ENCODE measurements at places on chromosomes 16 and 17.

GRCh38 chr17:19386051-19386929 lies 700 bp downstream of the MFAP4 start:
- DNase-seq, result no peak

DNA sequence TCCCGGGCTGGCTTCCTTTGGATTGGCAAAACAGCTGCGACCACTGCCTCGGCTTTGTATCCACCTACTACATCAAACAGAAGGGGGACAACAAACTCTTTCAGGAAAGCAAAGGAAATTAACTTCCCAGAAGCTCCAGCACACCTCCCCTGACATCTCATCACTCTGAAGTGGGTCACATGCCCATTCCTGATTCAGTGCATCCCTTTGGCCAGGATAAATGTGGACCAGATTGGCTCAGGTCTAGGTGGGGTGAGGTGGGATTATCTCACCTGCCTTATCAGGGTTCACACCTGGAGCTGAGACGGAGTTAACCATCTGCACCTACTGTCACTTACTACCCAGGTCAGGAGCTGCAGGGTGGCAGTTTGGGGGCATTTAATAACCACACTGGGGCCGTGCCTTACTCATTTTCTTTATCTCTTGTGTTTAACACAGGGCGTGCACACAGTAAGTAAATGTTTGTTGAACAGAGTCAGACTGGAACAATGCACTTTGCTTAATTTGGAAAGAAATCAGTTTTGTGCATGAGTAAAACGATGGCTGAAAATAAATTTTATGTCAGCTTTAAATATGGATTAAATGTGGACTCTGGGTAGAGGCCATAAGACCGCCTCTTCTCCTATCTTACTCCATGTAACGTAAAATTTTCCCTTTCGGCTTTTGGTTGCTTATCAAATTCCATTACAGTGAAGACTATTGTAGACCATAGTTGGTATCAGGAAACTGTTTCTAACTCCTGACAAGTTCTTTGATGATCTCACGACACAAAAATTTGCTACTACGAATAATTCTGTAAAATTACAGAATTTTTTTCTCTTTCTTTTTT lies 36.0 kb downstream of the IQCK start:
- no peak for DNase-seq

DNA sequence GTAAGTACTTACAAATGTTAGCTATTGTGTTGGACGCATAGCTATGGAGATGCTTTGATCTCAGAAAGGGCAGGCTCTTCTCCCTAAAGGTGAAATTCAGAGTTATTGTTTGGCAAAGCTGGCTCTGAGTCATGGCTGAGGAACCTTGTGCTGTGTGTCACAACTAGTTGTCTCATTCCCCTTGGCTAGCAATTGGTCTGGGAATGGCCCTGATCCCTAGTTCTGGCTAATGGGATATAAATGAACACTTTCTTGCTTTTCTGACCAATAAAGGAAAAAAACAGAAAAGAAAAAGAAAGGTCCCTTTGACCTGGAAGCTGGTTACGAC lies 210.6 kb downstream of the MAP2K4 start:
- DNase-seq, result no peak

- DNase-seq, result no peak
Measured at GRCh38 chr17:49063652-49064051, 66.5 kb downstream of the IGF2BP1 start.

DNA sequence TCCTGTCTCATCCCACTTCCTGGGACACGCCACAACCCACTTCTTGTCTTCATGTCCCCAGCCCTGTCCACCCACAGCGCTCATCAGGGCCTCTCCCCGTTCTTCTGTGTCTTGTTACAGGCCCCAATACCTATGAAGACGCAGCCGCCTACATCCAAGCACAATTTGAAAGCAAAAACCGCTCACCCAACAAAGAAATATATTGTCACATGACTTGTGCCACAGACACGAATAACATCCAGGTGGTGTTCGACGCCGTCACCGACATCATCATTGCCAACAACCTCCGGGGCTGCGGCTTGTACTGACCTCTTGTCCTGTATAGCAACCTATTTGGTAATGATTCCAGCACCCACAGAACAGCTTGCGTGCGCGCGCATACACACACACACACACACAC lies 70.6 kb downstream of the AMFR start:
- DNase-seq, result no peak

DNA sequence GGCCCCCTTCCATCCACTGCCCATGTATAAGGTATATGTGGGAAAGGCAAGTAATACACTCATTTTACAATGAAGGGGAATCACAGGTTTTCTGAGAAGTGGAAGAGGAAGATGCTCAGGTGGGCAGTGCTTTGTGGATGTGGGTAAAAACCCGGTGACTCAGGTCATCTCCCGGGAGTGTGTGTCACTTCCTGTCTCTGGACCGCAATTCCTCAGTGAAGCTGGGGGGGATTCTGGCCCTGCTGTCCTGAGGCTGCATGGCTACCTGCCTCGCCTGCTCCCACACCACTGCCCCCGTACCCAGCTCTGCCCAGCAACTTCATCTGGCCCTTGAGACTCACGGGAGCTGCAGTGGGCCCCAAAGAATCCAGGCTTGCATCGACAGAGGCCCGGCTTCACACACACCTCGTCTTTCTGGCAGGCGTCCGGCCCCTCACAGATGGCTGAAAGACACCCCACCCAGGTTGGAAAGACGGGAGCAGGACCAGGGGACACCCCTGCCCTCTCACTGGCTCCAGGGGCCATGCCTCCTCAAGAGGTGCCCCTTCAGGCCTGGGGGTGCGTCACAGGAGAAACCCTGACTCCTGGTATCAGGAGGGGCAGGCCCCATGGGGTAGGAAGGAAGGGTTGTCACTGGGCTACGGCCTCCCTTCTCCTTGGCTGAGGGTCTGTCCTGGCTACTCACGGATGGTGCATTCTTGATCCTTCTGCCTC lies 882 bp downstream of the SCARF1 start:
- DNase-seq, result peak; percentile 46

DNA sequence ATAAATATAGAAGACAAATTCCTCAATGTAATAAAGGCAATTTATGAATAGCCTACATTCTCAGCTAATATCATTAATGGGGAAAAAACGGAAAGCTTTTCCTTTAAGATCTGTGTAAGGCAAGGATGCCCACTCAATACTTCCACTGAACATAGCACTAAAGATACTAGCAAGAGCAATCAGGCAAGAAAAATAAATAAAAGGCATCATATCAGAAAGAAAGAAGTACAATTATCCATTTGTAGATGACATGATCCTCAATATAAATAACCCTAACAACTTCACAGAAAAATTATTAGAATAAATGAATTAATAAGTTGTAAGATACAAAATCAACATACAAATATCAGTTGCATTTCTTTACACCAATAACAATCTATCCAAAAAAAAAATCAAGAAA lies 37.1 kb downstream of the C16orf87 start:
- DNase-seq, result no peak

DNA sequence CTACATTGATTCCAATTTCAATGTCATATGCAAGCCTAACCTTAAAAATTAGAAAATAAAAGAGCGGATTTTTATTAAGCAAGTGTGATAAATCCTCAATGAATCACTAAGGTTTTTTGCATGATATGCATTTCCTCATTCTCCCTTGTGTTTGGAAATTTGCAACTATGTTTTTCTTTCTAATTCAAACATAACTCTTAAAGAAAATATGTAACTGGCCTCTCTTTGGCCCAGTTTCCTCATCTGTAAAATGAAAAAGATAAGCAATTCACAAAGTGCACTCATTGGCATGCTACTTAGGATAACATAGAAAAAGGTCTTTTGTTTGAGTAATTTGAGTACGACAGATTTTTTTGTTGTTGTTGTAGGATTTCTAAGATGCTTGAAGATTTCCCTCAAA lies 295.5 kb downstream of the CDH11 start:
- DNase-seq, result no peak

- DNase-seq, result peak; percentile 12
Measured at GRCh38 chr17:43578699-43579565, 32.8 kb upstream of the ETV4 start.

GRCh38 chr17:74954665-74955421 lies 17.7 kb downstream of the HID1 start:
- DNase-seq, result no peak

DNA sequence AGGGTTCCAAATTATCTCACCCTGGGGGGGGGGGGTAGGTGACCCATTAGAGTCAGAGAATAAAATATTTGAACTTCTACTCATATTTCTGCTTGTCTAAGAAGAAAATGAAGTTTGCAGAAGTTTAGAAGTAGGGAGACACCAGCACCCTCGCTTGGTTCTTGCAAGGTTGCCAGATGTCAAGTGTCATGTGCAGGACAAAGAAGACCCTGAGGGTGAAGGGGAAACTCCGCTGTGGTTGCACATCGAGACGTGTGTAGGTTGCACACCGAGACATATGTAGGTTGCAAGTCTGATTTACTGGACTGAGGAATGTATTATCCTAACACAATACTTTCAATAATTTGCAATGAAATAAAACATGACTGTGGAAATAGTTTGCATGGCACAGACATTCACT lies 42.4 kb upstream of the IRF8 start:
- DNase-seq, result no peak

DNA sequence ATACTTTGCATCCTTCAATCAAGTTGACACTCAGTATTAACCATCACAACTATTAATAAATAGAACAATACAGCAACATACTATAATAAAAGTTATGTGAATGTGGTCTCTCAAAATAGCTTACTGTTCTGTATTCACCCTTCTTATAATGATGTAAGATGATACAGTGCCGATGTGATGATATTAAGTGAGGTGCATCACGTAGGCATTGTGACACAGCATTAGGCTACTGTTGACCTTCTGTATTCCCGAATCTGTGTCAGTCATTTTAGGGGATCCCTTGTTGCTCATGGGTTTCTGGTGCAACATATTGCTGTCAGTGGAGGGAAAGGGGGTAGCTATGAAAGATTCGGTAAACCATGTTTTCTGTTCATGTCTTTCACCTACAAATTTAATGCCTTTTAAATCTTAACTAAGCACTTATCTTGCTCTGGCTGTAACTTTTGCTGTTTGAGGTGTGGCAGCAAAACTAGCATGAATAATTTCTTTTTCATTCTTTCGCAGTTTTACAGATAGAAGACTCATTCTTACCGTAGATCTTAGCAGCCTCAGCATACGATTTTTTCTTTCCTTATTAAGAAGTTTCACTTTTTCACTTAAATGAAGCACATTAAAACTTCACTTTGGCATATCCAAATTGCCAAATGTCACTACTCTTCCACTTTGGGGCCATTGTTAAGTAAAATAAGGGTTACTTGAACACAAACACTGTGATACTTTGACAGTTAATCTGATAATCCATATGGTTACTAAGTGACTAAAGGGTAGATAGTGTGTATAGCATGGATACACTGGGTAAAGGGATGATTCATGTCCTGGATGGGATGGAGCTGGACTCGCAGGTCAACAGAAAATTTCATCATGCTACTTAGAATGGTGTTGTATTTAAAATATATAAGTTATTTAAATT lies 29.6 kb downstream of the NFAT5 start:
- no peak for DNase-seq

DNA sequence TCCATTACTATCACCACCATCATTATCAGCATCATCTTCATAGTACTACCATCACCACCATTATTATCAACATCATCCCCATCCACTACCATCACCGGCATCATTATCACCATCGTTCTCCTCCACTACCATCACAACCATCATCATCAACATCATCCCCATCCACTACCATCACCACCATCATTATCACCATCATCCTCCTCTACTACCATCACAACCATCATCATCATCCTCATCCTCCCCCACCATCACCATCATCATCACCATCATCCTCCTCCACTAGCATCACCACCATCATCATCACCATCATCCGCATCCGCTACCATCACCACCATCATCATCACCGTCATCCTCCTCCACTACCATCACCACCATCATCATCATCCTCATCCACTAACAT lies 639.8 kb upstream of the RBFOX1 start:
- DNase-seq, result no peak

DNA sequence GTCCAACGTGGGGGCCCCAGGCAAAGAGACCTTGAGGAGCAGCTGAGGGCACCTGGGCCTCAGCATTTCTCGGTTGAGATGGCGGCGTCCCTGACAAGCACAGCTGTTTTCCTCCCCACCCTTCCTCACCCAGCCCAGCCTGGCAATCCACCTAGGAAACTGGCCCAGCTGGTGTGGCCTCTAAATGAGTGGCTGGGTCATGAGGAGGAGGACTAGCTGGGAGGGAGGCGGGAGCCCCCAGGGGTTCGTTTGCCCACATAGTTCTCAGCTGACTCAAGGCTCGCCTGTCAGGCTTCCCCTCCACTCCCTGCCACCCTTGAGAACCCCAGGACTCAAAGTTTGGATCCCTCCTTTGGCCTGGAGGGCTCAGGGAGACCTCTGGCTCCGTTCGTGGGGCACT lies 5.9 kb downstream of the RNF222 start:
- no peak for DNase-seq

GRCh38 chr17:63954402-63955063 lies 18.2 kb downstream of the SCN4A start:
- DNase-seq, result no peak

GRCh38 chr17:11935734-11936406 lies 61.4 kb downstream of the ZNF18 start:
- no peak for DNase-seq

DNA sequence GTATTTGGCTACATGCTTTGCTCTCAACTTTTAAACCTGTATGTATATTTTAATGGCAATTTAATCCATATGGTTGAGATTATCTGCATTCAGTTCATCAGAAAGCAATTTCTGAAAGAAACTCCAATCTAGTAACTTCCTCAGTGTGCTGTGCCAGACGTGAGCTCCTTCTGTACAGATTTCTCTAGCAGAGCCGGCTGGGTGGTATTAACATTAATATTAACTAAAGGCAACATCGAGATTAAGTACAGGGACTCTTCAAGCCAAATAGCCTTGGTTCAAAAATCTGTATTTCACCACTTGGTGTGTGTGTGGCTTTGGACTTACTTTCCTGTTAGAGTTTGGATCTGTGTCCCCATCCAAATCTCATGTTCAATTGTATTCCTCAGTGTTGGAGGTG lies 55.5 kb upstream of the NUDT7 start:
- DNase-seq, result no peak

- DNase-seq, result no peak
Measured at GRCh38 chr16:49699841-49700175, 156.1 kb downstream of the ZNF423 start.

GRCh38 chr17:30848021-30848420 lies 16.3 kb downstream of the ATAD5 start:
- DNase-seq, result no peak

GRCh38 chr17:7703584-7704479 lies 1.2 kb upstream of the EFNB3 start:
- no peak for DNase-seq

- peak; percentile 30 for DNase-seq
Measured at GRCh38 chr17:7523033-7523432, 25.8 kb upstream of the TNFSF12 start.

GRCh38 chr16:66522816-66523590 lies 26.9 kb downstream of the TK2 start:
- no peak for DNase-seq

DNA sequence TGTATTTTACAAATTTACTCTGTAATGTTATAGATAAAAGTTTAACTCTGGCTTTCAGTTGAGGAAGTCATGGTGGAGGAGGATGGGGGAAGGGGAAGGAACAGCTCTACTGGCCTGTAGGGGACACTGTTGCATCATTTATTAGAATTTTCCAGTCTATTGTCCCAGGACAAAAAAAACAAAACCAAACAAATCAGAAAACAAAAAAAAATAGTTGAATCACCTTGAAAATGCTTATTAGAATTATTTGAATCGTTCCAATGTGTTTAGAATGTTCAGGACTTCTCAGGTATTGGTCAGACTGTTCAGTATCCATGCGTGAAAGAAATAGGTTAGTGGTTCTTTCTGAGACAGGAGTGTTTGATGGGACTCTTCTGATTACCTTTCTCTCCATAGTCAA lies 242.0 kb downstream of the FTO start:
- DNase-seq, result no peak

- no peak for DNase-seq
Measured at GRCh38 chr16:69157196-69157595, 24.7 kb downstream of the UTP4 start.

All from stimulated activated CD4-positive, alpha-beta T cell treated with anti-CD3 and anti-CD28 coated beads, Interleukin-4, amount 100 ng/mL, for 4 hours (primary cell).